Hematopoietic multipotent progenitor cell (in vitro differentiated cells): ENCODE measurements at places on chromosomes 4 and X. TPM values are rescaled to one million over a fixed set of nuclear protein-coding genes. Genes with fewer than 3 reads are reported as not detected.

- no peak for DNase-seq
These were observed 12.9 kb upstream of the SMPX start for GRCh38 chrX:21770631-21771321.

SYAP1 gene
- 10.8 TPM for total RNA-seq

DACH2 gene
- total RNA-seq, result not detected

GRCh38 chr4:69321153-69321729 is 41.0 kb downstream of the UGT2B28 start:
- DNase-seq, result no peak

PAGE2B gene
- total RNA-seq, result not detected

GRCh38 chr4:180900781-180901180 is 1342.4 kb upstream of the TENM3 start:
- DNase-seq, result no peak

DNA sequence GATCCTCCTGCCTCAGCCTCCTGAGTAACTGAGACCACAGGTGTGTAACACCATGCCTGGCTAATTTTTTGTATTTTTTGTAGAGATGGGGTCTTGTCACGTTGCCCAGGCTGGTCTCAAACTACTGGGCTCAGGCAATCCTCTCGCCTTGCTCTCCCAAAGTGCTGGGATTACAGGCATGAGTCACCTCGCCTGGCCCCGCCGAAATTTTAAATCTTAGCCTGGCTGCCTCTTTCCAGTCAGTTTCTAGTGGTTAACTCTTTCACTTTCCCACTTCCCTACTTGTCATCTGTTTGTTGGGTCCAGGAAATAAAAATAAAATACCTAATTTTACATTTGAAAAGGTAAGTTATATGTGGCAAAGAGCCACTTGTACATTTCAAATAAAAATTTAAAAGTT is 62.4 kb downstream of the TMEM165 start:
- DNase-seq, result no peak

DNA sequence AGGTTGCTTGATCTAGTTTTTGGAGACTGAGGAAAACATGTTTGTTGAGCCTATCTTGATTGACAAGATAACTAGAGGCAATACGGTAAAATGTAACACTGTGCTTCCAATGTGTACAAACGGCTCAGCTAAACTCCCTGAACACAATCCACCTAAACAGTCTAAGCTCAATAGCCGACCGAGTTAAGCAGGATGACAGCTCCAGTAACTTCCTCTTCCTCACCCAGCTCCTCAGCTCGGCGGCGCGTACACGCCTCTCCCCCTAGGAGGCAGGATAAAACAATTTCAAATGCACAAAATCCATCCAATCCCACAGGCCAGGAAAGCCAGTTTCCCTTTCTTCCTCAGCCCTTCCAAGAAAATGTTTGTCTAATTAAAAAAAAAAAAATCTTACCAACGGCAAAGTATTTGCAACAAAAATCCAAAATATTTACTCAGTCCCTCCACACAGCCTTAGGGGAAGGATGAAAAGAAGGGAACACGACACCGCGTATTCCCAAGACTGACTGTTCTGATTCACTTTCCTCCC is 1.0 kb downstream of the CNOT6L start:
- no peak for DNase-seq

CCNA2 gene
- 4.6 TPM for total RNA-seq

- DNase-seq, result no peak
These were observed 183.5 kb downstream of the MSL3 start for GRCh38 chrX:11941571-11941970.

CLTRN gene
- 0.27 TPM for total RNA-seq

- no peak for DNase-seq
These were observed 163.3 kb upstream of the CTSO start for GRCh38 chr4:156116991-156117390.

FAM9B gene
- total RNA-seq, result not detected

GRCh38 chr4:106318511-106318910 is 2.2 kb downstream of the AIMP1 start:
- no peak for DNase-seq

- no peak for DNase-seq
These were observed 33.1 kb upstream of the GPR34 start for GRCh38 chrX:41655631-41656030.

GRCh38 chr4:16136311-16136710 is 52.5 kb upstream of the PROM1 start:
- no peak for DNase-seq

PABPC1L2B gene
- total RNA-seq, result not detected

DNA sequence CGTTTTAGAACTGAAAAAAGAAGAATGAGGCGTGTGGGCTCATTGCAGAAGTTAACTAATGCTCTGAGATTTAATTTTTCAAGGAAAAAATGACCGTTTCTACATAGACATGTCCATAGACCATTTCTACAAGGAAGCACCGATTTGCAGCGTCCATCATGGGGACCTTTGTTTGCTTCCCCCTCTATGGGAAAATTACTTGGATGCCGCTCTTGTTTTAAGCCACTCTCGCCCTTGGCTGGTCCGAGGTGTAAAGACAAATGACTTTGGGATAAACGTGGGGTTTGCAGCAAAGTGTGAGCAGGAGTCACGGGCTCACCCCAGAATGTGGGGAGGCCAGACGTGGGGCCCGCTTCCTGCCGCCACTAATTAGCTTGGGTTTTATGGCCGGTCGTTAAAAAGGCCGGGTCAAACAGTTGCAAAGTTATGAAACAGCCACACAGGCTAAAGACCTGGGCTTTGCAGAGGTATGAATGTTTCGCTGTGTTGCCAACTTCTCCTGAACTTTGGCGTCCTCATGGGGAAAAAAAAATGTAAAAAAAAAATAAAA is 235.9 kb downstream of the SHOX start:
- DNase-seq, result no peak

IGSF1 gene
- total RNA-seq, result under 0.01 TPM

FAM236B gene
- total RNA-seq, result not detected

DNA sequence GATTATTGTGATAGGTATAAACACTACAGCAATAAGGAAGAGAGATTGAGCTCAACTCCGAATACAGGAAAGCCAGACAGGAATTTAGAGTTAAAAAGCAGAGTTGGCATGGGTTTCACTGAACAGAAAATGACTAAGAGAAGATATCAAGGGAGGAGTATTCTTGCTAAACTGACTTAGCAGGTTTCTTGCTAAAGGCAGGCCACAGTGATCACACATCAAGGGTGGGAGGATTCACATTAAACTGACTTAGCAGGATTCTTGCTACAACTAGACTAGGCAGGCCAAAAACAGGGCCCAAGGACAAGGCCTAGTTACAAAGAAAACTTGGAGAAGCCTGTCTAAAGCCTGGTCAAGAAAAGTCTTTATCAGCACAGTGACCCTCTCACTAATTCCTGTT is 195.1 kb downstream of the MAGEB5 start:
- DNase-seq, result no peak

GRCh38 chr4:147581606-147582350 is 35.4 kb upstream of the TMEM184C start:
- no peak for DNase-seq

DNA sequence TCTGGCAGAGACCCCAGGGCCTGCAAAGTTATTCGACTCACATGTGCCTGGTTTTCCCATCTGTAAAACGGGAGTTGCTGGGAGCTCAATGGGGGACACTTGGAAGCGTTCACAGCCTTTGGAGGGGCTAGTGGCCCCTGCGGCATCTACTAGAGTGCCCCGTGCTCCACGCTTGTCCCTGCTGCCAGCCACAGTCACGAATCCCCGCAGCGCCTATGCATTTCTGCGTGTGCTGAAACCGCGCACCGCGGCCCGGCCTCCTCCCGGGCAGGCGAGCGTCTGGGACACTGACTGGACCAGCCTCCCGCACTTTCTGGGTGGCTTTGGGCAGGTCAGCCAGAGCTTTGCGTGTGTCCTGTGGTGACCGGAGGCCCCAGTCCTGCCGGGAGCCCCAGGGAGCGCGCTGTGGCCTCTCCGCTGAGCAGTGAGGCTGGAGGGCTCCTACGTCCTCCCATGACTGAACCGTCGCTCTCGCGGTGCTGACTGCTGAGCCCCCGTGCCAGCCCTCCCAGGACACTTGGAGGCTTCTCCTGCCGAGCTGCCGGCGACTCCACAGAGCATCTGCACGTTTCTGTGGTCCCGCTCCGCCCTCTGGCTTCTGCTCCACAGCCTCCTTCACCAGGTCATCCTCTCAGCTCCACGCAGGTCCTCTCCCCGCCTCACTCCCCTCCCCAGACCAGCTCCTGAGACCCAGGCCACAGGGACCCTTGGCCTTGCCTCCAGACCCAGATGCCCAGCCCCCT is 36.3 kb downstream of the PIGG start:
- no peak for DNase-seq

FREM3 gene
- total RNA-seq, result 0.27 TPM

GRCh38 chr4:70120323-70120722 is 33.7 kb upstream of the PRR27 start:
- DNase-seq, result no peak

GRCh38 chr4:140044337-140044902 is 109.6 kb downstream of the MAML3 start:
- DNase-seq, result no peak

TBC1D9 gene
- total RNA-seq, result 0.54 TPM
